NCI-H1105 treated with DMSO at 0.1 percent for 48 hours (cell line): ENCODE measurements at places on chromosomes 6 and 20.

DNA sequence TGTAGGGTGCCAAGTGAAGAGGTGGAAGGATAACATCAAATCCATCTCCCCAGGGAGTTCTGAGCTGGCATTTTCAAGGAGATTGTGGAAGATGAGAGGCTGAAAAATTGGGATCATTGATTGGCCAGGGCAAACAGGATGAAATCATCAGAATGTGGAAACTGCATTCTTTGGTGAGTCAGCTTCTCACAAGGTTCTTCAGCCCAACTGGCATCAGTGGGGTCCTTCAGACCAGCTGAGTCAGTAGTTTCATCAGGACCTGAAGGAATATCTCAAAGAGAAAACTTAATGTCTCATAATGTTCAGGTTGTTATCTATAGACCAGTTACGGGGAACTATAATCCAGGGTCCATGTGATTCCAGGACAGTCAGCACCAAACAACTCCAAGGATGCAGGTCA lies 195.8 kb downstream of the HAO1 start:
- no peak for DNase-seq

GRCh38 chr6:163405412-163406309 lies 8.9 kb upstream of the QKI start:
- DNase-seq = no peak

- DNase-seq = no peak
Observed at GRCh38 chr6:38524436-38525145, 115.1 kb downstream of the BTBD9 start.

- no peak for DNase-seq
Observed at GRCh38 chr6:170473801-170474200, 79.3 kb downstream of the PSMB1 start.

DNA sequence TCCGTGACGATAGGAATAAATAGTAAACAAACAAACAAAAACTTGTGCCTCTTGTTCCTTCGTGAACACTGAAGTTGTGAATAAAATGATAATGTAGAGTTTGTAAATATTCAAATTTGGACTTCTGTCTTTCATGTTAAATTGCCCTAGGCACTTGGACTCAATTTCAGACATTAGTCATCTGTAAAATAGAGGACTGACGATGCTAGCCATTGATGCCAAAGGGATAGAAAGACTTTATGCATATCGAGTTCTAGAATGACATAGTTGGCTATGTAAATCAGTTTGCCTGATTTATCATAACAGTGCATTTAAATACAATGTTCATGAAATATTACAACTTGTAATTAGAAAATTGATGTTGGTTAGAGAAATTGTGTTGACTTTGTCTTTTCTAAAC lies 45.9 kb upstream of the FLRT3 start:
- DNase-seq = no peak

GRCh38 chr6:149373511-149373910 lies 26.6 kb upstream of the SUMO4 start:
- no peak for DNase-seq

- DNase-seq = no peak
Observed at GRCh38 chr6:74879234-74879633, 326.6 kb downstream of the COL12A1 start.

- DNase-seq = no peak
Observed at GRCh38 chr6:154937306-154938220, 57.6 kb upstream of the TIAM2 start.

GRCh38 chr6:104123227-104123626 lies 736.5 kb downstream of the HACE1 start:
- DNase-seq = no peak

DNA sequence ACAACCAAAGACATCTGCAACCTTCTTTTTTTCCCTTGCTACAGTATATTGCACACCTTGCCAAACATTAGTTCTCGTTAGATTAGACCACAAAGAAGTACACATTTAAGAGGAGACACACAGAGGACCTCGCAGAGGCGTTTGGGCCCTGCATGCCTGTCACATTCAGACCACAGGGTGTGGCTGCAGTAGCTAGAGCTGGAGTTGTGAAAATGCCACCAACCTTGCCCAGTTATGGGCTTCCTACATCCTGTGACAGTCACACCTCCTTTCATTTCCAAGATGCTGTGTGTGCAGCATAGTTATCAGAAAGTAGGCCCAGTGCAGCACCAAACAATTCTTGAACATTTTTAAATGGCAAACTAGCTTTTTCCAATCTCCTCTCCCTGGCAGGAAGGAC lies 2.4 kb downstream of the SYNE1 start:
- no peak for DNase-seq

DNA sequence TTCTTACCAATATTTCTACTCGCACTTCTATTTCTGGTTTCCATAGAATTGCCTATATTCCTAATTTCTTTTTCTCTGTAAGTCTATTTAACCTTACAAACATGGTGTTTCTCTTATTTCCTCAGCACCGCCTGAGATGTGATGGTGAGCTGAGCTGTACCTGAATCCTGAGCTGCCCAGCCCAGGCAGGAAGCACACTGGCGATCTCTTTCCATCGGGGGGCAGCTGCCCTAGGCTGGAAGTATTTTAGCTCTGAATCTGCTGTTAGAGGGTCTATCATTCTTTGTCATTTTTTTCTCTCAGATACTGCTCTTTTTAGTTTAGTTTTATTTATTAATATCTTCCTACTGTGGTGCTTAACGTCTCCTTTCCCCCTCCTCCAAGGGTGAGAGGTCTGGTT lies 173.4 kb upstream of the SLC35B3 start:
- DNase-seq = no peak

GRCh38 chr20:57241363-57241991 lies 25.0 kb downstream of the BMP7 start:
- DNase-seq = no peak

DNA sequence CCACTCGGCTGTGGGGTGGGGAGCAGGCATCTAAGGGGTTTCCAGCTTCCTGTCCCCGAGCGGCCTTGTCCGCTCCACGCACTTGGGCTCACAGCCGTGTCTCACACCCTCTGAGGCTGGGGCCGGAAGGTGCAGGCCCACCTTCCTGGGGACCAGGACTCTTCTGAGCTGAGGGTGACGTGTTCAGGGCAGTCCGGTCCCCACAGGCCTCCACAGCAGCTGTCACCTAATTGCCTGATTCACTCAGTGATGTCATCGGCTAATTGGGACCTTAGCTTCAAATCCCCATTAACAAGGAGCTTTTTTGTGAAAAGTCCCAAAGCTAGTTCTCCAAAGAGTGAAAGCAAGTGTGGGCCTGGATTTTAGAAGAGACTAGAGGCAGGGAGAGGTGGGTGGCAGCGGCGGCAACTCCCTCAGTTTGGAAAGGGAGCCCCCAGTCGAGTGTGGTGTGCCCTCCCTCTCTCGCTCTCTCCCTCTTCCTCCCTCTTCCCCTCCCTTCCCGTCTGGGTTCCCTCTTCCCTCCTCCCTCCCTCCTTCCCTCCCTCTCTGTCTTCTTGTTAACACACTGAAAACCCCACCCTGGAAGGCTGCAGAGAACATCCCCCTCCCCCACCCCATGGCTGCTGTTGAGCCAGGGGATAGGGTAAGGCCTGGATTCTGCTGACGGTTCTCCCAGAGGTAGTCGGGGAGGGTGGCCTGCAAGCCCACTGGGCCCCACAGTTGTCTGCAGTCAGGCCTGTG lies 39.0 kb downstream of the MYT1 start:
- no peak for DNase-seq

DNA sequence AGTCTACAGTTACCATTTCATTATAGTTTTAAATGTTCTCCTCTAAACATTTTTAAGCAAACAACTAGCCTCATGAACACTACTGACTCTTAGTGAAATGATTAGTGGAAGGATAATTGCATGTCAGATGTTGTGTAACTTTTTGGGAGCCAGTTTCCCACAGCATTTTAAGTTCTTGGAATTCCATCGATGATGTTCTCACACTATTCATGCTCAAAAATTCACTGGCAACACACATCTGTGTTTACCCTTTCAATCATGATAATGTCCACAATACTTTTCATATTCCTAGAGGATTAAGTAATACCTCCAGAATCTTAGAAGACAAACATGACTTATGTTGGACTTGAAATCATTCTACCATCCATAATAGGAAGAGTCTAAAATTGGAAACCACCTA lies 678.1 kb upstream of the ID4 start:
- DNase-seq = no peak

- no peak for DNase-seq
Observed at GRCh38 chr6:160386869-160387530, 38.8 kb downstream of the SLC22A3 start.

DNA sequence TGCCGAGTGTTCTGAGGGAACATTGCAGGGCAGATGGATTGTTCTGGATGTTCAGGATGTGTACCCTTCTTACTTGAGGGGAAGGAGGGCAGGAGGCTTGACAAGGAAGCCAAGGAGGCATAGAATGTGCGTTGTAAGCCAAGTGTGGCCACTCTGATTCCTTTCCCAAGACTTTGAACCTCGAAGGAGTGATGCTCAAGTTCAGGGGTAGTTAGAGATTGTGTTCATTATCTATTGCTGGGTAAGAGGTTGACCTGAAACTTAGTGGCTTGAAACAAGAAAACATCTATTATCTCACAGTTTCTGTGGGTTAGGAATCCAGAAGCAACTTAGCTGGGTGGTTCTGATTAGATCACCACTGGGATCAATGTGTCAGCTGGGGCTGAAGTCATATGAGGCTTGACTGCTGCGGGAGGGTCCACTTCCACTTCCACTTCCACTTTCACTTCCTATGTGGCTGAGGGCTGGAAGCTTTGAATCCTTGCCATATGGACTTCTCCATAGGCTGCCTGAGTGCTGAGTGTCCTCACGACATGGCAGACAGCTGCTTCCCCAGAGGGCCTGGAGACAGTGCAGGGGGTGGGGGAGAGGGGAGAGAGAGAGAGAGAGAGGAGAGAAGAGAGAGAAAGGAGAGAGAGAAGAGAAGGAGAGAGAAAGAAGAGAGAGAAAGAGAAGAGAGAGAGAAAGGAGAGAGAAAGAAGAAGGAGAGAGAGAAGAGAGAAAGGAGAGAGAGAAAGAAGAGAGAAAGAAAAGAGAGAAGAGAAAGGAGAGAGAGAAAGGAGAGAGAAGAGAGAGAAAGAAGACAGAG lies 6.9 kb upstream of the CD40 start:
- DNase-seq = no peak
